ENCODE measurements at places on chromosomes 6 and 20. TPM values are rescaled to one million over a fixed set of nuclear protein-coding genes. Genes with fewer than 3 reads are reported as not detected.
A peak's percentile ranks its signal among the peaks of the same experiment; 100 is the strongest.

The CST7 gene
- 1.8 TPM for total RNA-seq

- DNase-seq, result no peak
- peaks cover 20% of the 10 kb centered on the region for H3K4me1 ChIP-seq
- H3K4me3 ChIP-seq, result no peak overlapping the region
- H3K27me3 ChIP-seq, result no peaks in the 10 kb centered on the region
- no peaks in the 10 kb centered on the region for H3K36me3 ChIP-seq
These were observed 8.7 kb downstream of the CDC25B start for GRCh38 chr20:3804781-3805180.

- no peak overlapping the region for H3K4me3 ChIP-seq
- no peaks in the 10 kb centered on the region for H3K4me1 ChIP-seq
- no peak for DNase-seq
- H3K27me3 ChIP-seq, result no peaks in the 10 kb centered on the region
- H3K36me3 ChIP-seq, result no peaks in the 10 kb centered on the region
- H3K27ac ChIP-seq, result no peak overlapping the region
These were observed 45.9 kb upstream of the PKHD1 start for GRCh38 chr6:52133324-52133723.

GRCh38 chr6:44002593-44003344 is 124.5 kb downstream of the MRPL14 start:
- H3K36me3 ChIP-seq, result no peaks in the 10 kb centered on the region
- peaks cover 4% of the 10 kb centered on the region for H3K27me3 ChIP-seq
- peak overlapping the region; percentile 49 for H3K4me3 ChIP-seq
- H3K4me1 ChIP-seq, result peaks cover 6% of the 10 kb centered on the region
- peak overlapping the region; percentile 48 for H3K27ac ChIP-seq

The HLA-DPA1 gene
- total RNA-seq, result 116 TPM

DNA sequence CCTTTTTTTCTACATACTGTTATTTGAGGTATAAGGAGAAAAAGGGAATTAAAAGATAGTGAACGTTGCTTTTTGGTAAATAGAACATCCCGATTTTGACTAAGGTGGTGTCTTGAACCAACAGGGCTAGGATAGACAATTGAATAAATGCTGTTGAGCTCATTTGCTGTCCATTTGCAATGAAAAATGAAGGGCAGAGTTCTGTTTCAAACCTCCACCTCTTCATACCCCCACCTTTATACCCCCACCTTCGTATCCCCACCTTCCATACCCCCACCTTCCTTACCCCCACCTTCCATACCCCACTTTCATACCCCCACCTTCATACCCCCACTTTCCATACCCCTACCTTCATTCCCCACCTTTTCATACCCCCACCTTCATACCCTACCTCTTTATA is 93.4 kb upstream of the NAA20 start:
- H3K27me3 ChIP-seq, result no peaks in the 10 kb centered on the region
- no peak overlapping the region for H3K27ac ChIP-seq
- no peak for DNase-seq
- H3K36me3 ChIP-seq, result no peaks in the 10 kb centered on the region
- H3K4me3 ChIP-seq, result no peak overlapping the region

- no peak overlapping the region for H3K4me3 ChIP-seq
- no peaks in the 10 kb centered on the region for H3K27me3 ChIP-seq
- H3K36me3 ChIP-seq, result no peaks in the 10 kb centered on the region
- DNase-seq, result no peak
- no peaks in the 10 kb centered on the region for H3K4me1 ChIP-seq
These were observed 8.8 kb upstream of the HMGA1 start for GRCh38 chr6:34227761-34228421.

DNA sequence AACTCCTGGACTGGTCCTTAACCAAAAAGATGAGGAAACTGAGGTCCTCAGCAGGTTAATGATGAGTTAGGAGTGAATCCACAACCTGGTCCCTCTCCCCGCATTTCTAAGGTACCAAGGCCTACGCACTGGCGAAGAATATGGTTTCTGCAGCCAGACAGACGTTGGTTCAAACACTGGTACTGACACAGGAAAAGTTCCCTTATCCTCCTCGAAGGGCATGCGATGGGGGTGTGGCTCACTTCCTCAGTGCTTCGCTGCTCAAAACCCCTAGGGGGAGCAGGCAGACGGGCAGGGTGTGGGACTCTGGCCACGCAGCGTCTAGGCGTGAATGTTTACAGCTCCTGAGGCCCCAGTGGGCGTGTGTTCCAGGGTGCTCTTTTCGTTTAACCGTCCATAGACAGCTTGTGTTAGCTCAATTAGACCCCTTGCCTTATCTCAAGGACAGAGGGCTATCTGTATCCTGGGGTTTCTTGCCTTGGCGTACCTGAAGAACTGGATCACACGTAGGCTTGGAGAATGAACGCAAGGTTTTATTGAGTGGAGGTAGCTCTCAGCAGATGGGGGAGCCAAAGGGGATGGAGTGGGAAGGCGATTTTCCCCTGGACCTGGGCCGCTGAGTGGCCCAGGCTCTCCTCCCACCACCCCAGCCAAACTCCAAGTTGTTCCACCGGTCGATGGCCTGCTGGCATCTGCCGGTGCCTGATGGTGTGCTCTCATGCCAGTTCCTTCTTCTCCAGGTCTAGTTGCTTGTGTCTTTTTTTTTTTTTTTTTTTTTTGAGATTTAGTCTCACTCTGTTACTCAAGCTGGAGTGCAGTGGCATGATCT is 31.8 kb upstream of the PTPN1 start:
- H3K36me3 ChIP-seq, result no peaks in the 10 kb centered on the region
- no peak overlapping the region for H3K4me3 ChIP-seq
- H3K27me3 ChIP-seq, result no peaks in the 10 kb centered on the region
- H3K4me1 ChIP-seq, result no peaks in the 10 kb centered on the region
- H3K27ac ChIP-seq, result no peak overlapping the region
- peak; percentile 70 for DNase-seq

- no peaks in the 10 kb centered on the region for H3K36me3 ChIP-seq
- no peak overlapping the region for H3K27ac ChIP-seq
- no peaks in the 10 kb centered on the region for H3K27me3 ChIP-seq
- no peak overlapping the region for H3K4me3 ChIP-seq
- no peak for DNase-seq
- H3K4me1 ChIP-seq, result no peaks in the 10 kb centered on the region
These were observed 19.1 kb downstream of the AFDN start for GRCh38 chr6:167845856-167846255.

The LIN28B gene
- not detected for total RNA-seq

- H3K36me3 ChIP-seq, result no peaks in the 10 kb centered on the region
- H3K27me3 ChIP-seq, result no peaks in the 10 kb centered on the region
- H3K4me3 ChIP-seq, result no peak overlapping the region
- H3K27ac ChIP-seq, result no peak overlapping the region
These were observed 466.1 kb downstream of the BTBD3 start for GRCh38 chr20:12383821-12384220.

The OSER1 gene
- total RNA-seq, result 73.8 TPM

- H3K27me3 ChIP-seq, result no peaks in the 10 kb centered on the region
- H3K4me3 ChIP-seq, result peak overlapping the region; percentile 90
- peak overlapping the region; percentile 67 for H3K27ac ChIP-seq
- H3K36me3 ChIP-seq, result no peaks in the 10 kb centered on the region
These were observed 1.3 kb upstream of the PPP1R3G start for GRCh38 chr6:5083813-5084359.
